GM12892 (cell line): ENCODE measurements at places on chromosomes 3 and 15.

DNA sequence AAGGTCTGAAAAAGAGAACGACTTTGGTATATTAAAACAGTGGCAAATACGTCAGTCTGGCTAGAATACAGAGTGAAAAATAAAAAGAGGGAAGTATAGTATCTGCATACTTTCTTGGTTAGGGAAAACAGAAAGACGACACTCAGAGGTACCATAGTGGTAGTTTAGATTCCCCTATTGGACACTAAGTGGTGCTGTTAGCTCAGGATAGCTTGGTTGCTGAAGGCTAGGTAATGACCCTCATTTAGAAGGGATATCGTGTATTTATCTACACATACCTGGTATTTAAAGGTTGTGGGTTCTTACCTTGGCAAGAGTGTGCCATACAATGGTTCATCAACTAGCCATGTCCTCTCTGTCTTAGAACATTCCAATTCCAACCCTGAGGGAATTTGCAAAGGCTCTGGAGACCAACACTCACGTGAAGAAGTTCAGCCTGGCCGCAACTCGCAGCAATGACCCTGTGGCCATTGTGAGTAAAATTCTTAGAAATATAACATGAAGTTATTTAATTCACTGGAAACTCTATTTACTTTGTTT is 31.0 kb downstream of the TMOD2 start:
- no peak for DNase-seq

DNA sequence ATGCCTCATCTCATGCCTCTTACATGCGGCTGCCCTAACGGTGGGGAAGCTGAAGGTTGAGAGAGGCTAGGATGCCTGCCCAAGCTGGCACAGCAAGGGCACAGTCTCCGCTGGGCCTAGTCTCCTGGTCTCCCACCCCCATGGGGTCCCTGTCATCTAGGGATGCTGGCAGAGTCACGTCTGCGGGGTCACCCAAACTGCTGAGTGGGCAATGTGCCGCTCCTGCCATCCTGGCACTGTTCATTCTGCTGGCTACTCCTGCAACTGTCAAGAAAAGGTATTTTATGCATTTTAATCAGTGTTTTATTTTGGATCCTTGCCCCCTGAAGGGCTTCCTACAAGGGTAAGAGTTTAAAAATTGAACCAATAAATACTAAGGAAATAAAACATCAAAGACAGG is 12.8 kb downstream of the LINGO1 start:
- no peak for DNase-seq

GRCh38 chr3:48434591-48435222 is 4.8 kb upstream of the PLXNB1 start:
- DNase-seq, result no peak

DNA sequence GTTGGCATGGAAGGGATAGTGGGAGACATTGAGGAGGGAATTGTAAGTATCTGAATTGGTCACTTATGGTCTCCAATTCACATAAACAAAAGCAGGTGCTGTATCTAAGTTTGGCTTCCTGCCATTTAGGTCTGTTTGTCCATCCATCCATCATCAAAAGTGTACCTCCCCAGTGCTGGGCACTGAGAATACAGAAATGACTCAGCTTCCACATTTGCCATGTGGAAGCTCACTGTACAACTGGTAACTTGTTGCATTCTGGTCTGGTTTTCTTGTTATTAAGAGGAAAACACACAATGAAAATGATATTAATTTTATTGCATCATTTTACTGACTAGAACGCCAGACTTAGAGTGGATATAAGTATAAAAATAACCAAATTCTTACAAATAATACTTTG is 30.9 kb upstream of the MUC13 start:
- no peak for DNase-seq

DNA sequence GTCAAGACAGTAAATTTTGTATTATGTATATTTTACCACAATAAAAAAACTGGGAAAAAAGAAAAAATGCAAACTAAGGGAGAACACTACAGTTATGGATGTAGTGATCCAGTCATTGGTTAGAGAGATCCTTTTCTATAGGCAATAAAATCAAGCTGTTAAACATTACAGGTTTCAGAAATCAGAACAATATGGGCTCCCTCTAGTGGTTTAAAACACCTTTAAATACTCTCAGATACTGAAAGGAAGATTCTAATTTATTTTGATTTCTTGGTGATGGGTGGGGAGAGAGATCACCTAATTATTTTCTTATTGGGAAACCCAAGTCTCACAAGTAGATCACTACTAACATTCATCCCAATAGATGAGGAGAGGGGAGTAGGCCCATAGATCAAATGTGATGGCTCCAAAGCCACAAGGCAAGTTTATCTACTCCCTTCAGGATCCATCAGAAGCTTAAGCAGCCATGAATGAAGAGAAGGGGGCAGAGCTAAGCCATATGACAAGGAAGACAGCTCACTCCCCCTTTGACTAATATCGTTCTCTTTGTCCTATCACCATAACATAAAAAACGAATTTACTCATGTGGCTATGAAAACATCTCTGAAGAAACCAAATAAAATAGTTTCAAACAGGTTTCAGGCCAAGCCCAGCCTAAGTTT is 118.6 kb downstream of the ANO10 start:
- DNase-seq, result no peak

GRCh38 chr15:73054417-73054953 is 2.2 kb downstream of the NEO1 start:
- no peak for DNase-seq

DNA sequence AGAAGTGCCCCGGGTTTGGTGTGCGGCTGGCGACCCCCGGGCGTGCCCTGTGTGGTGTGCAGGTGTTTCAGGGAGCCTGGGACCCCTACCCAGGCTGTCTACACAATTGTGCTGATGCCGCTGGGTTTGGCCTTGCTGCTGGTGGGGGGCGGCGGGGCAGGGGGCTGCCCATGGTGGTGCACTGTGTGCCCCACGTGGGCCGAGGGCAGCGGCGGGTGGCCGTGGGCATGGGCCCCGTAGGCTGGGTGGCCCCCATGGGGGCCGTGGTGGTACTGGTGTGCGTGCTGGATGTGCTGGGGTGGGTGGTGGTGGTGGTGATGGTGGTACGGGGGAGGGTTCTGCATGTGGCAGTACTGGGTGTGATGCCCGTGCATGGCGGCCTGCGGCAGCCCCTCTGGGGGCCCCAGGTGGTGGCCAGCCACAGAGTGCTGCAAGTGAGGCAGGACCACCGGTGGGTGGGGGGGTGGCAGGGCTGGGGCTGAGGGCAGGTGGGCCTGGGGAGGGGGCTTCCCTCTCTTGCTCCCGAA is 59.6 kb upstream of the RPL32 start:
- no peak for DNase-seq

GRCh38 chr3:152539191-152539764 is 270.5 kb downstream of the MBNL1 start:
- no peak for DNase-seq

DNA sequence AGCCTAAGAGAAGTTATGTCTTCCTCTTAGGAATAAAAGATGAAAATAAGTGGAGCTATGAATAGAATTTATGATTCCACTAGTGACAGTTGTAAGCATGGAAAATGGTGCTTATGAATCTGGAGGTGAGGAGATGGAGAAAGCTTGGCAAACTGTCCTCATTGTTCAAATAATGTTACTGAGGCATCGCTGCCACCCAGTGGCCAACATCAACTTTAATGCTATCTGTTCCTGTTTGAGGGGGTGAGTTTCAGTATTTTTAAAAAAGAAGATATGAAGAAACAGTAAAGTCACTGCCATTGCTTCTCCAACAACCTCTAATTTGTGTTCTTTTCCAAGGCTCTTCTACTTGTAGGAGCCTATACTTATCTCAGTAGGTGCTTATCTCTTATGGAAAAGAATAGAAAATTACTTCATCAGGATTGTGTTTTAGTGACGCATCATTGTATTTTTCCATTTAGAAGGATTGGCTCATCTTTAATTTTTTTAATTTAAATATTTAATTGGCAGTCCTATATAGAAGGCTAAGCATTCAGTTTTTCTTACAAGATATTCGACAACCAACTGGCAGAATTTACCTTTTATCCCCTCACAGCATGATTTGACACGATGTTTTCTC is 260.4 kb upstream of the P2RY1 start:
- no peak for DNase-seq

- no peak for DNase-seq
Measured at GRCh38 chr3:120742849-120743365, 363 bp downstream of the GTF2E1 start.

DNA sequence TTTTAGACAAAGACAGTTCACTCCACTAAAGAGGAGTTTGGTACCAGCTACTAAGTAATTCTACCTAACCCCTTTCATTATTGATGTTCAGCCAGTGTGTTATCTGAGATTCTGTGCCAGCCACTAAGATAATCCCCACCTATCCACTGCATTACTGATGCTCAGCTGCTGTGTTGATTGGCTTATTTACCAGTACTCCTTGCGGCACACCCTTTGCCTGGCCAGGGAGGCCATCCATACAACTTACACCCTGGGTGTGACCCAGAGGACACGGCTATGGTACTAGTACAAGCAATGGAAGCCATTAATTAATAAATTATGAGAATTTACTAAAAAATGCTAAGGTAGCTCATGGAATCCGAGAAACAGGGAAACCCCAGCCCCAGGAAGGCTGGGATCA is 290.7 kb upstream of the CTNNB1 start:
- no peak for DNase-seq
